Epithelial cell of proximal tubule (primary cell): ENCODE measurements at places on chromosomes 2 and 18. TPM values are rescaled to one million over a fixed set of nuclear protein-coding genes. Genes with fewer than 3 reads are reported as not detected.

Gene CFC1
- total RNA-seq: not detected in 2 replicates

Gene OTOF
- total RNA-seq: not detected in 2 replicates

GRCh38 chr2:233250985-233251305 lies 528 bp upstream of the ATG16L1 start:
- DNase-seq: no peak

DNA sequence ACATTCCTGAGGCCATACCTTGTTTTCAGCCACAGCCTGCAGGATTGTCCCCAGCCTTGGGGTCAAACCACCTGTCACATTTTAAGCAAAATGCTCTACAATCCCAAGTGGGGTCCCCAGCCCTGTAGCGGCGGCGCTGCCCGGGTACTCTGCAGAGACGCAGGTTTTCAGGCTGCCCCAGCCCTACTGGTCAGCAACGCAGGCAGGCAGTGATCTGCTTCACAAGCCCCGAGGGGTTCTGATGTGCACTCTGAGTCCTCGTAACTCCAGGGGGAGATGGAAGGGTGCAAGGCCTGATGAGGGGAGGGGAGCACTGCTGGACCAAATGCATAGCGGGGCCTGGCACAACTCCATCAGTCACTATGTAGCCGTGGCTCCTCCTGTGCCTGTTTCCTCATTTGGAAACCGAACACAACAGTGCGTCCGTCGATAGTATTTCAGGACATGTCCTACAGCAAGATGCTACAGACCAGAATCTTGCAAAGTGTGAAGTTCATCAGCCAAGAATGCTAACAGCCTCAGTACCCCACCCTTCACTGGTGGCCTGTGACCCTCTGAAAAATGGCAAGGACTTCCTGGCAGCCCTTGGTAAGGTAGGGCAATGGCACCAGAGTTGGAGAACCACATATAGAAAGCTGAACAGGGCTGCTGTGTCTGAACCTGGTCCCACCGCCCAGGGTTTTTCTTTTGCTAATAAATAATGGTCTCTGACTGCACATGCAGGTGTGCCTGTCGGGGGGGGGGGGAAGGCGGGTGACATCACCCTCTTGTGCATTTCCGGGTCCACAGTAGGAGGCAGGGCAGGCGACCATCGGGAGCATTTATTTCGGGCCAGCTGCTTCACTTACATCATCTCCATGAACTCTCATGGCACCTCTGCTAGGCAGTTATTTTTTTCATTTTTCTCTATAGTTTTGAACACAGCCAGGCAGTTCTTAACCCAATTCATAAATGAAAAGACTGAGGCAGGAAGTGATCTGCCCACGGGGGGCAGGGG lies 50.6 kb upstream of the TFCP2L1 start:
- DNase-seq: no peak

GRCh38 chr2:86476092-86476491 lies 34.9 kb downstream of the KDM3A start:
- no peak for DNase-seq

DNA sequence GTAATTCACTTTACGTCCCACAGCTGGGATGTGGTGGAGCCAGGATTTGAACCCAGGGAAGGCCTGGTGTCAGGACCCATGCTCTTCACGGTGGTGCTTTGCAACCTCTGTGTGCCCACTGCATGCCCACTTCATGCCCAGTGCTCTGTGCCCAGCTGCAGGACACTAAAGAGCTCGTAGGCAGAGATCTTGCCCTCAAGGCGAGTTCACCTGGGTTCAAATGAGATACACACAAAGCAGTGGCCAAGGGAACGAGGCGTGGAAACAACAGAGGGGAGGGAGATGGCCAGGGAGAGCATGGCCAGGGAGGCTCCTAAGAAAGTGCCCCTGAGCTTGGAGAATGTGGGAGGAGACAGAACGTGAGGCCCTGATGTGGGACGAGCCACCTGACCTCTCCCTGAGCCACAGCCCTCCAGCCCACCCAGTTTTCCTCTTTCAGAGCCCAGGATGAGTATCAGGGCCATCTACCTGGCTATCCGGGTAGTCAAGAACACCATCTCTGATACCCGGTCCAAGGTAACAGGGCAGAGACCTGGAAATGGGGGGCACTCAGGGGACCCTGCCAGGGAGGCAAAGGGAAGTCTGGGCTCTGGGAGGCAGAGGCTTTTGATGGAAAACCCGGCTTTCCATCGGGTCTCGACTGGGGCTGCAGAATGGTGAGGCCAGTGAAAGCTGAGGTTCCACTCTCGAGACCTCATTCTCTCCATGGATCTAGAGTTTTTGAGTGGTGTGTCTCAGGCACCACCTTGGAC lies 20.4 kb downstream of the MROH2A start:
- no peak for DNase-seq

- DNase-seq: no peak
These were observed 21.0 kb upstream of the PTMA start for GRCh38 chr2:231687133-231687852.

GRCh38 chr2:19989667-19990415 lies at the start of gene WDR35:
Gene WDR35, minus strand, starts transcription at chr2:19990105. Its CDS starts 90 bp downstream, at chr2:19990015.
- DNase-seq: no peak
